Hypothalamus (tissue), 51 donors: ENCODE measurements at places on chromosomes 5 and 9.

DNA sequence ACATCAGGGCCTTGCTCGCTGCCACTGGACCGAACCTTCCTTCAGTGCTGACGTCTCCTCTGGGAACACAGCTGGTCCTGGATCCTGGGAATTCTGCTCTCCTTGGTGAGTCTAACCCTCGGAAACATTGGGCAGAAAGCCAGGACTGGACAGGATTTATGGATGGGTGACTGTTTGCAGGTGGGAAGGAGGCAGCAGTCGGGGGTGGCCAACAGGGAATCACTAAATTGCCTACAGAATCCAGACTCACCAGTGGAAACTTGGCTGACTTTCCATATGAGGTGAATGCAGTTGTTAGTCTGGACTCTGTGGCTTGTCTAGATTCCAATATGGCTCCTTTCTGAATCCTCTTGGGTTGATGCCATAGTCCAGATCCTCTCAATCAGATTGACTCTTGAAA lies 203.1 kb downstream of the SAXO1 start:
- no peak for DNase-seq

GRCh38 chr5:2199697-2200096 lies 317.0 kb upstream of the IRX4 start:
- no peak for DNase-seq

DNA sequence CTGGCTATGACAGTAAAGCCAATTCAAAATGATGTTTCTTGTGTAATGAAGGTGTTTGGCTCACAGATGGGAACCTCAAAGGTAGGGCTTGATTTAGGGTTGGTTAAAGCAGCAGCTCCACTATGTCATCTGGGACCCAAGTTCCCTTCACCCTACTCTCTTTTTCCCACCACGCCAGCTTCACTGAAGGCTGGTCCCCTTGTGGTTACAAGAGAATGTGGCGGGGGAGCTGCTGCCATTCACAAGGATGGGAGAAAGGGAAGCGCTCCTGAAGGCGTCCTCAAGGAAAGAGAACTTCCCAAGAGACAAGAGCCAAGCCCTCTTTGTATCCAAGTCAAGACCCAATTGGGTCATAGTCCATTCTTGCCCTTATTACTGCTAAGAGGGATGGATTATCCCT lies 72.7 kb downstream of the NTRK2 start:
- DNase-seq = no peak

GRCh38 chr9:107246259-107247254 lies 36.5 kb upstream of the RAD23B start:
- no peak for DNase-seq

- no peak for DNase-seq
Observed at GRCh38 chr5:10678244-10678643, 82.8 kb downstream of the DAP start.

DNA sequence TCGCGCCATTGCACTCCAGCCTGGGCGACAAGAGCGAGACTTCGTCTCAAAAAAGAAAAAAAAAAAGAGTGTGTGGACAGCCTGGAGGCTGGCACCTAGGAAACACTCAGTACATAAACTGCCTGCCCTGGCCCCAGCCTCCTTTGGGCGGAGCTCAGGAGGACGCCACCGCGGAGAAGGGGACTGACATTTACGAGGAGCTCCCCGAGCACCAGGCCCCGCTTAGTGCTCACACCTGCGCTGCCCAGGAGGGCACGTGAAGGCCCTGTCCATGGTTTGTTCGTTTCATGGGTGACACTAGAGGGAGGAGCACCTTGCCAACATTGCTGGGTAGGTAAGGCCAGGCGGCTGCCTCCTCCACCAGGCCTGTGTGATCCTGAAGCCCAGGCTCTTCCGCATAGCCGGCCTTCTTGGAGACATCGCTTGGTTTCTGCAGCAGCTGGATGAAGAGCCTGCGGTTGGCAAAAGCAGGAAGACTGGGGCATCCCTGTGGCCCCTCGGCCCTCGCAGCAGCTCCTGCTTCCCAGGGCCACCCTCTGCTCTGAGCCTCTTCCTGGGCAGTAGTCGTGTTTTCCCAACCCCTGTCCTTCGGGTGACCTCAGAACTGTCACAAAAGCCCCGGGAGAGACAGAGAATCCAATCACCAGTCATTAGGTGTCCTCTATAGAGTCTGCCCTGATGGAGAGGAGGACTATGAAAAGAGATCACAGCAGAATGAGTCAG lies 26.2 kb upstream of the LAMC3 start:
- no peak for DNase-seq

GRCh38 chr5:141338538-141339306 lies at the start of gene PCDHGA2:
TSS of gene PCDHGA2 (plus strand) at chr5:141338760.
- DNase-seq = no peak

DNA sequence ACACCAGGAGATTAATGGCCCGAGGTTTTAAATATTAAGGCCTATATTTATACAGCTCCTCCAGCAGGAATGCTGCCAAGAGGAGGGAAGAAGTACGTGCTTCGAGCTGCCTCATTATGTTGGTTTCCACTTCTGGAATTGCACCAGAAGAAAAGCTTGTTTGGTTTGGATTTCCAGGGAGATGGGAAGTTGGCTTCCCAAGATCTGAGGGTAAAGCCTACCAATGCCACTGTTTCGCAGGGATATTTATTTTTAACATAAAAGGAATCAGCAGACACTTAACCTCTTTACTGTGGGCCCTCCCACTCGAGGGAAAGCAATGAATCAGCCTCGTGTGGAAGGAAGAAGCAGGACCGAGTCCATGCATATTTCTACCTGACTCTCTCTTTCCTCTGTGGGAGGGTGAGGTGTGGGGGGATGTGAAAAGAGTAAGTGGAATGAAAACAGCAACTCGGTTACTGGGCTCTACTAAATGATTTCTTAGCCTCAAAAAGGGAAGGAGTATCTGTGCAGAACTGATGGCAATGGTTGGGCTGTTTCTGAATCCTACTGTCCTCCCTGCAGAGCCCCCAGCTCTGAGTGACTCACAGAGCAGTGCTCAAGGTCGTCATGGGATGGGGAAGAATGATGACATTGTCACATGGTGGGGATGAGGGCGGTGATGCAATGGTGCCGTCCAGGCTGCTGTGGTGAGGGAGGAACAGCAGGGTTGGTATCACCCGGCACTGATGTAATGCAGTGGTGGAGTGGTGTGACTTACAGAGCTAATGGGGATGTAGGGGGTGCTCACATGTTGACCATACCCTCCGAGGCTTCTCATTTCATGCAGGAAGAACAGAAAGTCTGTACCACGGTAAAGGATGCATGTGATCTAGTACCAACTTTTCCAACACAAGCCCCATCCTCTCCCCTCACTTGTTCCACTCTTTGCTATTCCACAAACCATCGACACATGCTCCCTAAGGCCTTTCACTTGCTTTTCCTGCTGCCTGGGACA lies 215.0 kb upstream of the PANK3 start:
- no peak for DNase-seq

- DNase-seq = no peak
Observed at GRCh38 chr9:5714501-5715401, 85.8 kb downstream of the RIC1 start.
